Activated CD4-positive, alpha-beta T cell treated with anti-CD3 and anti-CD28 coated beads for 24 hours (primary cell): ENCODE measurements at places on chromosomes 13 and 19.

DNA sequence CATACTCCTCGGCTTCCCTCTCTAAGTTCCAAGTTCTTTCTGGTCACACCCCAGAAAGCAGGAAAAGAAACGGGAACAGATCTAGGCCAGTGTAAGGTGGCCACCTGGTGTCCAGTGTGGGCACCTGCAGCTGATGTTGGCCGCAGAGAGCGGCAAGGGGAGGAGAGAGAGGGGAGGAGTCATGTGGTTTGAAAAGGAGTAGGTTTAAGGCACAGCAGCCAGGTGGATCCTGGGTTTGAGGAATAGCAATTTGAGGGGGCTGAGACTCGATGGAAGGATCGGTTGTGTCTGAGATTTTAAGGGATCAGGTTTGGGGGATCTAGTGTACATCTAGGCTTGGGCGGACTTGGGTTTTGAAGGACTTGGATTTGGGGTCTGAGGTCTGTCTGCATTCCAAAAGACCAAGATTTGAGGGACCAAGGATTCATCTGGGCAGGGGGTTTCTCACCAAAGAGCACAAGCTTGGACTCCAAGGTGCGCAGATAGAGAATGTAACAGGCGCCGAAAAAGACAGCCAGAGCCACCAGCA, 1.2 kb downstream of the RABAC1 start:
- no peak for DNase-seq

GRCh38 chr19:52622261-52622660, 15.9 kb downstream of the ZNF83 start:
- DNase-seq = no peak

DNA sequence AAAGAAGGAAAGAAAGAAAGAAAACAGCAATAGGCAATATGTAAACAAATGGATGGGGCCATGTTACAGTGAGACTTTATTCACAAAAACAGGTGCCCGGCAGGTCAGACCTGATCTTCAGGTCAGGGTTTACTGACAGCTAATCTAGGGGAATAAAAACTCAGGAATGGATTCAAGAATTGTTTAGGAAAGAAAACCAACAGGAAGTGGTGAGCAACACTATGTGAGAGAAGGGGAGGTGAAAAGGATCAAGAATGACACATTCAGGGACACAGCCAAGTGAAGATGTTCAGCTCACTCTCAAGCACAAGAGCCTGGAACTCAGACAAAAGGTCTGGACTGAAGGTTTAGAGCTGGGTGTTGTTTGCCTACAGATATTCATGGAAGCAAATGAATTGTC, 244.5 kb downstream of the EFNB2 start:
- no peak for DNase-seq

DNA sequence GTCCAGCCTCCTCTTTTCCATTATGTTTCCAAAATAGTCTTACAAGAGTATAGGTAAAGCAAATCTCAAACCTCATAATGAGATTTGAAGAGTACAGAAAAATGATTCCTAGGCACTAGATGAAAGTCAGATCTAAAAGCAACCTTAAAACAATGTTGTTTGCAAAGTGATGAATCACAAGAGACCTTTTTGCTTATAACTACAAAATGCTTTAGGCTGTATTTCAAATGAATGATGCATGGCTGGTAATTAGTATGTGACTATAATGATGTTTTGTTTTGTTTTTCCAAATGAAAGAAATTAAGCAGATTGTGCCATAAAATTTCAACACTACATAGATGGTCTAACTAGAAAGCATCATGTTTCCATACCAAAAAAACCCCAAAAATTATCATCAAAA, 272.7 kb downstream of the DIAPH3 start:
- DNase-seq = no peak

- DNase-seq = no peak
Measured at GRCh38 chr13:113939944-113940297, 34.0 kb downstream of the C13orf46 start.
